Gastroesophageal sphincter (tissue), 4 donors: ENCODE measurements at places on chromosomes 13 and 19. TPM values are rescaled to one million over a fixed set of nuclear protein-coding genes. Genes with fewer than 3 reads are reported as not detected.

DNA sequence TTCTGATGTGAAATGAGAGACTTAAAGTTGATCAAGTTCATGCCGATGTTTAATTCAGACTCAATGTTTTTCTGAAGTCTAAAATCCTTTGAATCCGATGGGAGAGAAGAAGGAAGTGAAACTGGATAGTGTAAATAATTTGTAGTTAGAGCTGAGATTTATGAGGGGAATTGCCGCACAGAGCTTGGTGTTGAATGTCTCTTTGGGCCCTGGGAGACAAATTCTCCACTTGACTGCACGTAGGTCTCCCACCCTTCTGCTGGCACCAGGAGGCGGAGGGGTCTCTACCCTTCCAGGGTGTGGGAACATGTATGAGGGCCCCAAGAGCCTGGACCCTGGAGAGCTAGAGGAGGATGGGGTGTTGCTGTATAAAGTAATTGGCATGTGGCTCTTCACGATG lies 140.8 kb upstream of the SERP2 start:
- H3K36me3 ChIP-seq = no peaks in the 10 kb centered on the region
- no peak overlapping the region for H3K4me3 ChIP-seq
- H3K27ac ChIP-seq = no peak overlapping the region

The ZNF730 gene
- not detected for total RNA-seq

The GDF15 gene
- total RNA-seq = 3.0 TPM

The GAS6 gene
- 256 TPM for total RNA-seq

The RNF113B gene
- total RNA-seq = not detected
